Activated CD4-positive, alpha-beta T cell treated with anti-CD3 and anti-CD28 coated beads, Interleukin-2, amount 50 U/mL, for 24 hours (primary cell): ENCODE measurements at places on chromosomes 12 and 14.

GRCh38 chr14:75059642-75060041 lies 4.2 kb downstream of the ACYP1 start:
- DNase-seq = no peak

DNA sequence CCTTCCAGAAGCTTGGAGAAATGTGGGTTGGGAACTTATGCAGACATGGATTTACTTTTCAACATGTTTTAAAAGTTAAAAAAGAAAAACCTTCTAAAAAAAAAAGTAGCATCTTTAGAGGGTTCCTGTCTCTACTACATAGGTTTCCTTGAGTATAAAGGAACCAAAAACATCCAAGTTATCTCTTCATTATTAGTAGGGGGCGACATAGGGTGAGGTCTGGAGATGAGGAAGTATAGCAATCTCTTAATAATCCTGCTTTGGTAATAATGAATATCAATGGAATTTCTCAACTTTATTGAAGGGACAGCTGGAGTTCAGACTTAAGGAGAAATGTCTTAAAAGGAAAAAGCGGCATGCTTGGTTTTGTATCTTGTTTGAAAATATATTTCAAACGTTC lies 6.5 kb upstream of the PLXNC1 start:
- no peak for DNase-seq

- DNase-seq = no peak
Observed at GRCh38 chr14:103099081-103099732, 4.7 kb downstream of the EXOC3L4 start.

- DNase-seq = no peak
Observed at GRCh38 chr14:51880835-51881580, 20.6 kb downstream of the GNG2 start.

DNA sequence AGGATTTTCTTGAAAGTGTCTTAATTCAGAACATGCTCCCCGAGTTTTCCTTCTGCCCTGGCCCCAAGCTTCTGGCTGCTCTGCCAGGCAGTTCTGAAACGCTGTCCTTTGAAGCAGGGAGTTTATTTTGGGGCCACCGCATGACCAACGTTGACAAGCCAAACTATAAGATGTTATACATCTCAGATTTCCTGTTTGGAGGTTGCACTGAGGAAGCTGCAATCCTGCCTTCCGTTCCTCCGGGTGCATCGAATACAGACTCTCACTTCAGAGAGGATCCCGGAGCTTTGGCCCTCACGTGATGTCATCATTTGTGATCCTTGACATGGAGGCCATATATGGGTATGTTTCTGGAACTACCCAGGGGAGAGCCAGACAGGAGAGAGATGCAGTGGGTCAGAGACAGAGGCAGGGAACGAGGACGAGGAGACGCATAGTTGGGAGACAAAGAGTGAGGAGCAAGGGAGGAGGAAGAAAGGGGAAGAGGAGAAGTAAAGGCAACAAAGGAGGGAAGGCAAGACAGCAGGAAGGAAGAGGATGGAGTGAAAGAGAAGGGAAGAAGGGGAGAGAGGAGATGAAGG lies at the start of gene ASB2:
Gene ASB2 (minus strand): TSS at position 94 of the 581 bp plus-strand sequence. CDS start 12,031 bp downstream, outside the sequence.
- no peak for DNase-seq

DNA sequence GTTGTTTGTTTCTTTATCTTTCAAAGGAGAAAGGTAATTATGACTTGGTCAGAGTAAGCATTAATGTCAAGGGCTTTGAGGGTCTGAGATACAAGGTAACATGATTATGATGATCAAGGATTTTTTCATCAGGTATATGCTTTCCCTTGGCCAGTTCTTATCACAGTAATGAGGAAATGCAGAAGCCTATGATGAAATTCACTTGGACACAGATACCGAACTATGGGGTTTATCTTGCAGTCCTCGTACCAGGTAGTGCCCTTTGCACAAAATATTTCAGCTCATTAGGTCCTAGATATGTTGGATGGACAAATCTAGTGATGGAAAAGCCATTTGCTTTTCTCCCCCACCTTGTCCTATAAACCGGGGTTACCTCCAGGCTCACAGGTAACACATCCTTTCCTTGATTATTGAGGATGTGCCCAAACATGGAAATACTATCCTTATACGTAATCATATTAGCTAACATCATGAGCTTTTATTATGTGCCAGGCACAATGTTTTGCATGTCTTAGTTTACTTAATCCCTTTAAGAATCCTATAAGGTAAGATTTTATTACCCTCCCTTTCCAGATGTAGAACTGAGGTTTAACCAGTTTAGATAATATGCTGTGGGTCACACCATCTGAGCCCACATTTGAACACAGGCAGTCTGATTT lies 7.0 kb upstream of the RASSF3 start:
- no peak for DNase-seq

GRCh38 chr14:93369713-93370266 lies 22.8 kb downstream of the COX8C start:
- DNase-seq = no peak

- DNase-seq = no peak
Observed at GRCh38 chr14:57498659-57499058, 5.0 kb upstream of the CCDC198 start.

- no peak for DNase-seq
Observed at GRCh38 chr14:33287189-33287588, 348.5 kb downstream of the NPAS3 start.

DNA sequence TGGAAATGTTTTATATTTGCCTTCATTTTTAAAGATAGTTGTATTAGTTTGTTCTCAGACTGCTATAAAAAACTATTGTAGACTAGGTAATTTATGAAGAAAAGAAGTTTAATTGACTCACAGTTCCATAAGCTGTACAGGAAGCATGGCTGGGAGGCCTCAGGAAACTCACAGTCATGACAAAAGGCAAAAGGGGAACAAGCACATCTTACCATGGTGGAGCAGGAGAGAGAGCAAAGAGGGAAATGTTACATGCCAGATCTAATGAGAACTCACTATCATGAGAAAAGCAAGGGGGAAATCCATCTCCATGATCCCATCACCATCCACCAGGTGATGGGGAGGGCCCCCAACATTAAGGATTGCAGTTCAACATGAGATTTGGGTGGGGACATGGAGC lies 35.5 kb upstream of the UNC79 start:
- DNase-seq = no peak

DNA sequence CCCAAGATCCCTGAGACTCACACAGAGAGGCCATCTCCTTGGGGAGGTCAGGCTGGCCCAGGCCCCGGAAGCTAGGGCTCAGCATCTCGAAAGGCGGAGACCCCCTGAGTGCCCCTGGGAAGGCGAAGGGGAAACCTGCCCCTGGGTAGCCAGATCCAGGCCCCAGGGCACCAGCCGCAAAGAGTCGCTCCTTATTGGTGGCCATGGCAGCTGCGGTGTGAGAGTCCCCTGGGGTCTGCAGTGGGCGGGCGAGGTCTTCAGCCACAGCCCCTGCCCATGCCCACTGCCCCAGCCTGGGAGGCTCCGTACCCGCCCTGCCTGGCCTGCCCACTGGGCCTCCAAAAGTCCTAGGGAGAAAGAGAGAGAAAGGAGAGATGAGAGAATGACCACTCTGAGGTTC lies 4.7 kb downstream of the RARG start:
- no peak for DNase-seq

GRCh38 chr14:75960231-75960630 lies 21.6 kb downstream of the TGFB3 start:
- DNase-seq = no peak

DNA sequence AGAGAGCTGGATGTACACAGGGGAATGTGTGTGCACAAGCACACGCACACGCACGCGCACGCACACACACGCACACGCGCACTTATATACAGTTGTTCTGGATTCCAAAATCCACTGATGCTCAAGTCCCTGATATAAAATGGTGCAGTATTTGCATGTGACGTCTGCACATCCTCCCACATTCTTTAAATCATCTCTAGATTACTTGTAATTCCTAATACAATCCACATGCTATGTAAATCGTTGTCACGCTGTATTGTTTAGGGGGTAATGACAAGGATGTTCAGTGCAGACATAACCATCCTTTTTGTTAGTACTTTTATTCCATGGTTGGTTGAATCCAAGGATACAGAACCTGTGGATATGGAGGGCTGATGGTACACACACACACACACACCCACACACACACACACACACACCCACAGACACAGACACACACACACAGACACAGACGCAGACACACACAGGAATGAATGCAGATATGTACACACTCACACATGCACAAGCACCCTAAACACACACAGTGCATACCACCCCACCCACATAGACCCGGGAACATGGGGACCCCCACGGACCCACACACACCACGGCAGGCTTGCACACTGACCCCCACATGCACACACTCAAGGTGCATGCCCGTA lies 188.5 kb upstream of the PRMT8 start:
- DNase-seq = no peak

DNA sequence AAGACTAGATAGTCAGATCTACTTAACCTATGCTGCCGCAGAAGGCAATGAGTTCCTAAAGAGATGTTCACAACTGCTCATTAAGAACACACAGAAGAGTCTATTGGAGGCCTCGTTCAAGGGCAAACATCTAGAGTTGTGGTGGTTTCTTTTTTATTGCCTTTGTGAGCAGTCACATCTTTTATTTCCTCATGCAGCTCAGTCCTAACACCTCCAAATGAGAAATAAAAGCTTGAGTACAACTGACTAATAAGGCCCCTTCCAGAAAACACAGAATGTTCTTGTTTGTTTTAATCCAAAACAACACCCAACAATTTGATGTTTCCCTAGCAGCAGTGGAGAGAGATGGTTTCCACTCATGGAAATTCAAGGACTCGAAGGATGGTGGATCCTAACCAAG lies 123.5 kb upstream of the NOS1 start:
- DNase-seq = no peak

DNA sequence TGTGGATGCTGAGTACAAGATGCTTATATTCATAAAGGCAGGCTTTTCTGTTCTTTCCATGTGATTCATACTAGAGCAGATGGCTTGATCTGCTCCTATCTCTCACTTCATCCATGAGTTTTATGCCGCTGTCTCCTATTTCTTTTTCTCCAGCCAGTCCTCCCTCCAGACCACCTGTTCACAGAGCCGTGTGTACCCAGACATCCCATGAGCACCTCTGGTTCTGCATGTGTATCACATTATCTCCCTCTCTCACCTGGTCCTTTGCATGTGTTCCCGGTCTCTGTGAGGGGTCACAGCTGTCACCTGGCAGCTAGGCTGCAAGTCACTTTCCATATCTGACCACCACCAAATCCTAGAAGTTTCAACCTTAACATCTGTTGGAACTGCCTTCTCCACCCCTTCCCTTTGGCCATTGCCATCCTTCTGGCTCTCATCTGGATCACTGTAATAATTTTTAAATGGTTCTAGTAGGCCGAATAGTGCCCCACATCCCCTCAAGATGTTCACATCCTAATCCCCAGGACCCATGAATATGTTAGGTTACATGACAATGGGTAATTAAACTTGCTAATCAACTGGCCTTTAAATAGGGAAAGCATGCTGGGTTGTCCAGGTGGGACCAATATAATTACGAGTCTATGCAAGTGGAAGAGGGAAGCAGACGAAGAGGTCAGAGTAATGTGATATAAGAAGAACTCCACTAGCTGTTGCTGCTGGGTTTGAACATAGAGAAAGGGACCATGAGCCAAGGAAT lies 168.1 kb downstream of the SNAPC1 start:
- no peak for DNase-seq

DNA sequence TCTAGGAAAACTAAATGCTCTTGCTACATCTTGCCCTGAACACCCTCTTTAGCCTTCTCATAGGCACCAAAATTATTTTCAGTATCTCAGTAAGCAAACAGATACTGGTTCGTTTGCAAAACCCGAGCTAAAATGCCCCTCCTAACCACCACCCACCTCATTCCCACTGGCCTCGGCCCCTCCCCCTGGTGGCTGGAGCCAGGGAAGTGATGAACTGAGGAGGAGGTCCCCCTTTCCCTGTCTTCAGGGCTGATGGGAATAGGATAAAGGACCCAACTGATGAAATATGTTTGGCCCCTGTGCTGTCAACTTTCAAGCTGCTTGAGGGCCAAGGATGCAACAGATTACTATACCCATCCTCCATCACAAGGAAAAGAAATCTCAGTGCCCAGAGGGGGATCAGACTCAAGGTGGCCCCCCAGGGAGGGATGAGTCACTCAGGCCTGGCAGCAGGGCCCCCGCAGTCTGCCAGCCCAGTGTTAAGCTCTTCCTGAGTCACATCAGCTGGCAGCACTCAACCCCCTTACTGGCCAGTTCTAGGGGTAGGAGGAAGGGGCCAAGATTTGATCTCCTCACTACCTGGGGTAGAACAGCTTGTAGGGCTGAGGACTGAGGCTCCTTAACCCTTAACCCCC lies 1.7 kb downstream of the ANKRD52 start:
- DNase-seq = no peak

- DNase-seq = no peak
Observed at GRCh38 chr12:57816001-57816854, 2.3 kb downstream of the AVIL start.

DNA sequence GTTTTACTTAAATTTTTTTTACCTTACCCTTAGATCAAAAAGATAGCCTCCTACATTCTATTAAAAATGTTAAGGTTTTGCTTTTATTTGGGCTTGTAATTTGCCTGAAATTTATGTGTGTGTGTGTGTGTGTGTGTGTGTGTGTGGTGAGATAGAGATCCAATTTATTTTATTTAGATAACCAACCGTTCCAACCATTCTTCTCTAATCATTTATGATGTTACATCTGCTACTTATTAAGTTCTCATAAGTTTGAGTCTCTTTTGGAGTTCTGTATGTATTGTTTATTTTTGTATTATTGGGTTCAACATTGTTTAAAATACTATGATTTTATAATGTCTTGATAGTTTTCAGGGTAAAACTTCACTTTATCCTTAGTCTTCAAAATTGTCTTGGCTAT lies 70.6 kb upstream of the PAWR start:
- DNase-seq = no peak

DNA sequence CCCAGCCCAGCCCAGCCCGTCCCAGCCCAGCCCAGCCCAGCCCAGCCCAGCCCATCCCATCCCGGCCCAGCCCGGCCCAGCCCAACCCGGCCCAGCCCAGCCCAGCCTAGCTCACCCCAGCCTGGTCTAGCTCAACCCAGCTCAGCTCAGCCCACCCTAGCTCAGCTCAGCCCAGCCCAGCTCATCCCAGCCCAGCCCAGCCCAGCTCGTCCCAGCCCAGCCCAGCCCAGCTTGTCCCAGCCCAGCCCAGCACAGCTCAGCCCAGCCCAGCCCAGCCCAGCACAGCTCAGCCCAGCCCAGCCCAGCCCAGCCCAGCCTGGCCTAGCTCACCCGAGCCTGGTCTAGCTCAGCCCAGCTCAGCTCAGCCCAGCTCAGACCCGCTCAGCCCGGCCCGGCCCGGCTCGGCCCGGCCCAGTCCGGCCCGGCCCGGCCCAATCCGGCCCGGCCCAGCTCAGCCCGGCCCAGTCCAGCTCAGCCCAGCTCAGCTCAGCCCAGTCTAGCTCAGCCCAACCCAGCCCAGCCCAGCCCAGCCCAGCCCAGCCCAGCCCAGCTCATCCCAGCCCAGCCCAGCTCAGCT lies 184.7 kb downstream of the TMEM121 start:
- no peak for DNase-seq

- DNase-seq = peak; percentile 41
Observed at GRCh38 chr14:91227183-91227628, 17.3 kb downstream of the GPR68 start.
